Ureter (tissue), 1 donor: ENCODE measurements at places on chromosomes 5 and 9. TPM values are rescaled to one million over a fixed set of nuclear protein-coding genes. Genes with fewer than 3 reads are reported as not detected.

The TAF11L5 gene
- not detected for total RNA-seq

The GCNT4 gene
- total RNA-seq, result 17.8 TPM

The KCNIP1 gene
- total RNA-seq, result not detected

The FUT7 gene
- not detected for total RNA-seq

The F12 gene
- 1.3 TPM for total RNA-seq

The MSX2 gene
- 29.5 TPM for total RNA-seq

The FBXO4 gene
- 16.2 TPM for total RNA-seq

The ORM2 gene
- total RNA-seq, result not detected

The MSMP gene
- not detected for total RNA-seq

The GDA gene
- 6.6 TPM for total RNA-seq

The ADAMTSL1 gene
- total RNA-seq, result 11.5 TPM

The C8G gene
- 1.6 TPM for total RNA-seq

The CACFD1 gene
- total RNA-seq, result 24.9 TPM

The CDH9 gene
- total RNA-seq, result not detected
